Tongue (tissue), 3 donors: ENCODE measurements at places on chromosomes 2 and 18.

GRCh38 chr2:214591366-214591765, 180.5 kb downstream of the VWC2L start:
- DNase-seq: no peak

- DNase-seq: no peak
Observed at GRCh38 chr2:98901291-98901690, 34.7 kb downstream of the CRACDL start.

DNA sequence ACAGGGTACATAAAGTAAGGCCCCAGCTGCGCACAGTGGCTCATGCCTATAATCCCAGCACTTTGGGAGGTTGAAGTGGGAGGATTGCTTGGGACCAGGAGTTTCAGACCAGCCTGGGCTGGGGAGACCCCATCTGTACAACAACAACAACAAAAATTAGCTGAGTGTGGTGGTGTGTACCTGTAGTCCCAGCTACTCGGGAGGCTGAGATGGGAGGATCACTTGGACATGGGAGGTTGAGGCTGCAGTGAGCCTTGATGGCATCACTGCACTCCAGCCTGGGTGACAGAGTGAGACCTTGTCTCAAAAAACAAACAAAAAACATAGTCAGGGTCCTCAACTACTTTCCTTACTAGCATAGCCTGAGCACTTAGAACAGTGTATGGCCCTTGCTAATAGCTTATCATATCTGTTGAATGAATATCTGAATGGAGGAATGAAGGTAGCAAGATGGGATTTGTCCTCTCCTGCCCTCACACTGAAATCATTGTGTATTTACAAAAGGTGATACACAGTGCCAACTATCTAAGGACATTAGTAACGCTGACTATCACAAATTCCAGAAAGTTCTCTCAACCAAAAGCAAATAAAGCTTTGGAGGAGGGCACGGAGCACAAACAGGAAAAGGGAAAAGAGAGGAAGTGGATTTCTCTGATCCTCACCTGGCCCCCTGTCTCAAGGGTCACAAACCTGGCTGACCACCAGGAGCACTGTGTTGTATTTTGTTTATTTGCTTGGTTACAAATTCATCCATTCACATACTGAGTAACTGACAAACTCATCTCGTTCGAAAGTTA, 38.1 kb downstream of the L3MBTL4 start:
- no peak for DNase-seq

DNA sequence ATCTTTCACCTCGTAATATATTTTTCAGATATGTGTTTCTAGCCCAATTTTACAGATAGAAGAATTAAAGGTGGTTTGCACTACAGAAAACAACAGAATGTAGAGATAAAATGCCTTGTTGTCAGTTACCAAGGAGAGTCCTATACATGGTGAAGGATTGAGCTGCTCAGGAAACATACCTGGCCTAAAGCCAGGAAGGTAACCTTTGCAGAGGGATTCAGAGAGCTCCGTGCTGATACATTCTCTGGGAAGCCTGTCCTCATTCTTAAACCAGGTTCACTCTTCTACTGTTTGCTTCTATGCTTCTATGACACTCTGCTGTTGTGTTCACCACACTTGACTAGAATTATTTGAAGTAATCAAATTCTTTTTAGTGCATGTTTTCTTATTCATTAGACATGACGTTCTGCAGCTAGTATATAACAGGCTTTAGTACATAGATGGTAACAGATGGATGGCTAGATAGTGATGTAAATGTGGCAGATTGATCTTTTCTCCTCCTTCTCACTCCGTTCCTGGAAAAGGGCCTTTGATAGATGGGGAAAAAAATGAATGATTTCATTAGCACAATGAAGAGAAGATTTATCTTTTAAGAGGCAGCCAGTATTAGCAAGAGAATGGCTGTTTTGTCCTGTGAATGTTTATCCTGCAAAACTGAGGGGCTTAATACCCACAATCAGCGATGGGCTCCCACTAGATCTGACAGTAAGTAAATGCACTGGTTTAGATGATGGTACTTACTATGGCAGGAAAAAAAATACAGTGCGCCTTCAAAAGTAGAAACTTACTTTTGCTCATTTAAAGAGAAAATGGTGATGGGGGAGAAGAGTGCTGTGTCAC, 589.6 kb upstream of the FAM98A start:
- DNase-seq: no peak

DNA sequence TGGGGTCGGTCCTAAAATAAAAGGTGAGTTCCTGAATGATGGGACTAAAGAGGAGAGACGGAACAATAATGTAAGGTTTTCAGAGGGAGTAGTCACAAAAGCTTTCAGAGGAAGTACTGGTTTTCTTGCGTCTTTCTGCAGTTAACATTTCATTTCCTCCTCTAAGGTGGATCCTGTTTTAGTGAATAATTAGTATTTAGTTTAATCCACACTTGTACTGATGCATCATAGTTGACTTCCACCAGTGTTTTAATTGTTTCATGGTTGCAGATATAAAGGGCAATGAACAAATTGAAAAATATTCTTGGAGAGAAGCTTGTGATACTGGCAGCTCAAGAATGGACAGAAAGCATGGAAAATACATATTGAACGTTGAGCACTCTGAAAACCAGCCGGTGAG, at the start of gene DYNAP:
Gene DYNAP, plus strand, starts transcription at position 301 of the 400 bp plus-strand sequence. Its CDS starts 38 bp downstream, at position 339.
- no peak for DNase-seq
